Type B pancreatic cell (in vitro differentiated cells): ENCODE measurements at places on chromosomes 5 and 9.

GRCh38 chr9:73037613-73038012 lies 84.8 kb upstream of the ALDH1A1 start:
- no peak overlapping the region for H3K4me3 ChIP-seq
- H3K4me1 ChIP-seq: peaks cover 18% of the 10 kb centered on the region
- no peak overlapping the region for H3K27ac ChIP-seq
- H3K27me3 ChIP-seq: no peaks in the 10 kb centered on the region
- DNase-seq: no peak

DNA sequence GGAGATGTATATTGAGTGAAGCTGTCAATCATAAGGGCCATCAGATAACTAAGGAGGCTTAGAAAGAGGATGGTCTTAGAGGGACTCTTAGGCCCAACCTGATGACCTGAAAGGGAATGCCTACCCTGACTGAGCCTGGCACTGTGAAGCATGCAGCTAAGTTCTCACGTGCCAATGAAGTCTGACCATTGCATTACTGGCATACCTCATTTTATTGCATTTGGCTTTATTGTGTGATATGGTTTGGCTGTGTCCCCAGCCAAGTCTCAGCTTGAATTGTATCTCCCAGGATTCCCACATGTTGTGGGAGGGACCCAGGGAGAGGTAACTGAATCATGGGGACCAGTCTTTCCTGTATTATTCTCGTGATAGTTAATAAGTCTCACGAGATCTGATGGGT lies 421.6 kb upstream of the SGCD start:
- H3K36me3 ChIP-seq: no peaks in the 10 kb centered on the region
- no peaks in the 10 kb centered on the region for H3K4me1 ChIP-seq
- H3K27ac ChIP-seq: no peak overlapping the region
- H3K27me3 ChIP-seq: no peaks in the 10 kb centered on the region
- H3K4me3 ChIP-seq: no peak overlapping the region
- no peak for DNase-seq

DNA sequence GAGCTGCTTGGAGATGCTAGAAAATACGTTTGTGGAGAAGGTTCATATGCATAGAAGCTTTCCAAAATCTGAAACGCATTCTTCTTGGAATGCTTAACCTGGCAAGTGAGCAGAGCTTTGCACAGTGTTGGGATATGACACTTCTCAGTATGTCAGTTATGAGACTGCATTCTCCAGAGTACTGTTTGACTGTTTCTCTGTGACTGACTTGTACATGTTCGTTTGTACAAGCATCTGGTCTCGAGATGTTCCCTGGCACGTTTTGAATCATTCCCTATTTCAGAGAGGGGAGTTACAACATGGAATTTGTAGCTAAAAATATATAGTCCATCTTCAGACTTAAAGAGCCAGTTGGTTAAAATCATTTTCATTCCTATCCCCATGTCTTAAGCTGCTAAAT lies 272.4 kb downstream of the ARRDC3 start:
- H3K4me3 ChIP-seq: no peak overlapping the region
- H3K4me1 ChIP-seq: no peaks in the 10 kb centered on the region
- H3K27me3 ChIP-seq: no peaks in the 10 kb centered on the region
- no peak for DNase-seq
- no peaks in the 10 kb centered on the region for H3K36me3 ChIP-seq

- H3K4me1 ChIP-seq: no peaks in the 10 kb centered on the region
- H3K27ac ChIP-seq: no peak overlapping the region
- no peak overlapping the region for H3K4me3 ChIP-seq
- peaks cover 18% of the 10 kb centered on the region for H3K27me3 ChIP-seq
- no peaks in the 10 kb centered on the region for H3K36me3 ChIP-seq
- no peak for DNase-seq
These were observed 38.8 kb downstream of the CMYA5 start for GRCh38 chr5:79728396-79728795.

- no peak for DNase-seq
- no peaks in the 10 kb centered on the region for H3K4me1 ChIP-seq
- no peak overlapping the region for H3K4me3 ChIP-seq
- H3K27me3 ChIP-seq: peaks cover under 1% of the 10 kb centered on the region
- no peaks in the 10 kb centered on the region for H3K36me3 ChIP-seq
These were observed 192.4 kb downstream of the MAST4 start for GRCh38 chr5:66788556-66788955.

DNA sequence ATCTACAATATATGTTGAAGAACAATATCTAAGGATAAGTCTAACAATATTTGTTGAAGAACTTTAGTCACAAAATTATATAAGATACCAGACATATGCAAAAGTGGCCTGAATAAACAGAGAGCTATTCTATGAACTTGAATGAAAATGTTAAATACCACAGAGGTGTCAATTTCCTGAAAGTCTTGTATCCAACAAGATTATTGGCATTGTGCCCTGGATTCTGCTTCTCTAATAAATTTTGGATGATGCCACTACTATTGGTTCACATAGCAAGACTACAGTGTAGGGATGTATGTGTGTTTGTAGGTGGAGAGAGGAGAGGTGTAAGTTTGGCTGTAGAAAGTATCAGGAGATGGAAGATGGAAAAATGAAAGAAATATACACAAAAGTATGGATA lies 731.8 kb upstream of the RGMB start:
- no peak for DNase-seq
- no peak overlapping the region for H3K27ac ChIP-seq
- no peaks in the 10 kb centered on the region for H3K27me3 ChIP-seq
- no peaks in the 10 kb centered on the region for H3K36me3 ChIP-seq
- no peaks in the 10 kb centered on the region for H3K4me1 ChIP-seq
- no peak overlapping the region for H3K4me3 ChIP-seq
